ENCODE measurements at places on chromosomes 3 and 15.
A peak's percentile ranks its signal among the peaks of the same experiment; 100 is the strongest.

GRCh38 chr3:30231277-30232141 is 374.9 kb upstream of the TGFBR2 start:
- no peak for DNase-seq

DNA sequence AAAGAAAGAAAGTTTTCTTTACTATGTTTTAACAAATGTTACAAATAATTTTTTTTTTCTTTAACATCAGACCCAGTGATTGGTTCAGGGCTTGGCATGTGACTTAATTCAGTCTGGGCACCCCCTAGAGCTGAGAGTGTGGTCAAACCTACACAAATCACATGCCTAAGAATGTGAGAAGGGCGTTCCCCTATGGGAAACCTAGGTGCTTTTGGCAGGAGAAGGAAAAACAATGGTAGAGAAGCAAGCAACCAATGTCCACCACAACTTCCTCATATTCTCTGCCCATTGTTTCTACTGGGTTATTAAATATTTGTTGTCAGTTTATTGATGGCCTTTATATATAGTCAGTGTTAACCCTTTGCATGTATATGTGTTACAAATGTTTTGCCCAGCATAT is 21.4 kb upstream of the PIAS1 start:
- DNase-seq, result no peak

DNA sequence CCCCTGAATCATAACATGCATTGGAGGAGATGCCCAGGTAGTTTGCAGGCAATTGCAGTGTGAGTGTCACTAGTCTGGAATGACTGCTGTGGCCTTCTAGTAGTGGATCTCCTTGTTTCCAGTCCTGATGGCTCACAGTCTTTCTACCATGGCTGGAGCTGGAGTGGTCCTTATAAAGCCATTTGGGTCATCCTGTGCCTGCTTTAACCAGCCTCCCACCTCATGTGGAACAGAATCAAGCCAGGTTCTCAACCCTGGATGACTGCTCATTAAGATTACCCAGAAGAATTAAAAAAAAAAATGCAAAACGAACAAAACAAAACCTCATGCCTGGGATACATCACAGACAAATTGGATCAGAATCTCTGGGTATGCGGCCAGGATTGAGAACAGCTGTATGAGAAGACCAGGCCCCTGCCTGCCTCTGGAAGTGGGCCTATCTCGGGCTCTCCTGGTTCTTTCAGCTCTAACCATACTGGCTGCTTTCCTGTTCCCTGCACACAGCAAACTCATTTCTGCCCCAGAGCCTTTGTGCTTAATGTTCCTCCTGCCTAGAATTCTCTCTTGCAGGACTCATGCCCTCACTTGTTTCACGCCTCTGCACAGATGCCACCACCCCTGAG is 96.4 kb downstream of the ITPR1 start:
- DNase-seq, result no peak

DNA sequence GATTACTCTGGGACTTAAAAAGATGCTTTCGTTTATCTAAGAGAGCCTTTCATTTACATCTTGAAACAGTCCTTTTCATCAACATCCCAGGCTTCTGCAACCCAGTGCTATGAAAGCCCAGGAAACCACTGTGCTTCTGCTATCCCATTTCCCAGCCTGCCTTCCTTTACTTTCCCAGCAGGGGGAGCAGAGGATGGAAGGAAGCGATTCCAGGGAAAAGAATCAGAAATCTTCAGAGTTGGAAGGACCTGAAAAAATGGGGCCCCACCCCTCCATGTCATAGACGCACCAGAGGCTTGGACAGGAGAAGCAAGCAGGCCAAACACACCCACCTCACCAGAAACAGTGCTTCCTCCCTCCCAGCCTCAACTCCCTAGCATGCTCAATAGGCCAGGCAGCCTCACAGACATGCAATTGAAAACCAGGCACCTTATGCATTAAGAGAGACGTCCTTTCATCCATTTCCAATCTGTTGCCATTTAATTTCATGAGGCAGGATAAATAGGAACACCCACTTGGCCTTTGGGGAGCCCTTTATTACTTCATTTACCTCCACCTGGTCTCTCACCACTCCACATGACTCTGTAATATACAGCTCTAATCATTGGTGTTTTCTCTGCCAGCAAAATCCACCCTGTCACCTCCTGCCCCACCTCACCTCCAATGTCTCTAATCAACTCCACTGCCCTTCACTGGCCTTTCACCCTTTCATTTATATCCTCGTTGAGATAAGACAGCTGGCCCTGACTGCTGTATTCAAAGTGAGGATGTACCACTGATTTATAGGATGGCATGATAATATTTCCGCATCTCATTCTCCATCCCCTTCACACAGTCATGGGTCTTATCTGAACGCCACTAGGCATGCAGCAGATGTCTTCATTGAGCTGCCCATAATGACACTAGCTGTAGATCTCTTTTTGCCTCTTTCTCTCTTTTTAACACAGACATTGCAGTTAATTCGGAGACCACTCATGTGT is 583.9 kb downstream of the NTRK3 start:
- DNase-seq, result peak; percentile 42

- peak; percentile 96 for DNase-seq
Measured at GRCh38 chr3:15768421-15769255, 29.1 kb downstream of the ANKRD28 start.

GRCh38 chr15:63236272-63236671 is 41.1 kb upstream of the APH1B start:
- no peak for DNase-seq

GRCh38 chr15:57440799-57441198 is 64.5 kb downstream of the CGNL1 start:
- no peak for DNase-seq

- no peak for DNase-seq
Measured at GRCh38 chr15:71096676-71097075, 18.6 kb upstream of the THSD4 start.

GRCh38 chr15:87227846-87228245 is 1028.7 kb downstream of the NTRK3 start:
- no peak for DNase-seq

DNA sequence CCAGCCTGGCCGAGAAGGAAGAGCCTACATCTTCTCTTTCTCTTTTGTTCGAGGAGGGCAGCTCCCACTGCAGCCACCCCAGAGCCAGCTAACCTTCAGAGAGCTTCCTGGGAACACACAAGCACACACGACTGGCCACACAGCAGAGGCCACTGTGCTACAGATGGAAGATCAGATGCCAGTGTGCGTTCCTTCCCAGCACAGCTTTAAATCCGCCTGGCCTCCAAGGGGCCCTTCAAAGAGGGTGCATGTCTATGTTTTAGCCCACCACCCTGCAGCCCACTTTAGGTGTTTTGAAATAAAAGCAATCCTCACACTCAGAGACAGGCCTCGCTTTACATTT is 12.4 kb downstream of the ALDH1A3 start:
- DNase-seq, result no peak

DNA sequence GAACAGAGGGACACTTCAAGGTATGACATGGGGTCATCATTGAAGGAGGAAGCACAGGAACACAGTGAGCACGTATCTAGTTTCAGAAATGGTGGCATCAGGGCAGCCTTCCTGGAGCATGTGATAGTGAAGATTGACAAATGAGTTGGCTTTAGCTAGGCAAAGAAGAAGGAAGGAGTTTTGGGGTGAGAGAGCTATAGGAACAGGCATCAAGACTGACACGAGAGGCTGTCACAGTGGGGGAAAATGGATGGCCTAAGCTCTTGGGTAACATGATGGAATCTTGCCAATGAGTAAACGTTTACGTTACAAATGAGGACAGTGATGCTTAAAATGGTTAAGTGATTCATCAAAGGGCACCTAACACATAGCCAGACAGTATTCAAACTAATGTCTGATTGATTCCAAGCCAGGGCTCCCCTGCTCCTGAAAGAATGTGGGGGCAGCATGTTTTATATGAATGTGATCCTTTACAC is 23.1 kb upstream of the GPR171 start:
- no peak for DNase-seq

DNA sequence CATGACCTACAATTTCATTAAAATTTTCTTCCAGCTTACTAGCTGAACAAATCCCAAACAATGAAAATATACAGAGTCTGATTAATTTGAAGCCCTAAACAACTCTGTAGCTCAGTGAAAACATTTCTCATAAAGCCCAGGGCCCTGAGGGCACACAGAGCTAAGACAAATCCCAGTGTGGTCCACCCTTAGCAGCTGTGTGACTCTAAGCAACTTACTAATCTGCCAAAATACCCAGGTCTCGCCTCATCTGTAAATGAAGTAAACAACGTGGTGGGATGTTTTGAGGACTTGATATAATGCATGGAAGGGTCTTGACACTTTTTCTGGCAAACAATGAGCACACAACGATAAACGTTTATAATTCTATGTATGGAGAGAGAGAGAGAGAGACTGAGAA is 158.4 kb downstream of the FHIT start:
- no peak for DNase-seq

DNA sequence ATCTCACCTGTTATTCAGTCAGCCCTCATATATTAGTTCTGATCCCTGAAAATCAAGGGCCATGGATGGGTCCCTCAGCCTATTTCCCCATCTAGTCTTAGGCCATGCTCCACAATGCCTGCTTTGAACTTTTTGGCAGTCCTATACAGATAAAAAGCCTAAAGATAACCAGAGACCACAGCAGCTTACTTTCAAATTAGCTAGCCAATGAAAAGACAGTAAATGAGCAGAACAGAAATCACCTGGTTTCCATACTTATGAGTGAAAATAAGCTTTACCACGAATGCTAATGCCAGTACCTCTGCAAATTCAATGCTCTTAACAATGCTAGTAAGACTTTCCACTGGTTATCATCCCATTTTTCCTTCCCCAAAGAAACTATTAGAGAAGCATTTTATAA is 141.6 kb upstream of the SPRED1 start:
- no peak for DNase-seq

- DNase-seq, result no peak
Measured at GRCh38 chr15:48996276-48996675, 32.6 kb upstream of the SHC4 start.

- DNase-seq, result no peak
Measured at GRCh38 chr3:35785234-35785888, 146.0 kb downstream of the ARPP21 start.
